ENCODE measurements at places on chromosomes 11 and 22. TPM values are rescaled to one million over a fixed set of nuclear protein-coding genes. Genes with fewer than 3 reads are reported as not detected.

Gene PHETA2
- total RNA-seq = 5.2 TPM

Gene SEPTIN3
- 0.29 TPM for total RNA-seq

Gene FERMT3
- 25.9 TPM for total RNA-seq

DNA sequence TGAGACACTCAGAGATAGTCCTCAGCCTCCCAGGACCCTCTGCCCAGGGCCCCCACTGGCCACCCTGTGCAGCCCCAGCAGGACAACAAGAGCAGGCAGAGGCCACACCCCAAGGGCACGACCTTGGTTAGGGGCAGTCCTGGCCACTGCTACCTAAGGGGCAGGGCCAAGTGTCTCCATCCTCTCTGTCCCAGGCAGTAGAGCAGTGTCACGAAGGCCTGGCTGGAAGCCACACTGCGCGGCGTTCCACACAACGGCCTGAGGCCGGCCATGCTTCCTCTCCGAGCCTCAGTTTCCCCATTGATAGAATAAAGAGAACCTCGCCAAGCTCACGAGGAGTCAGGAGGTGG is 1074.3 kb downstream of the BRD1 start:
- DNase-seq = no peak

Data from RPMI7951 (cell line).